ENCODE measurements at places on chromosomes 13 and 19.

GRCh38 chr13:68927387-68928026 is 1180.1 kb upstream of the ATXN8OS start:
- DNase-seq, result no peak

DNA sequence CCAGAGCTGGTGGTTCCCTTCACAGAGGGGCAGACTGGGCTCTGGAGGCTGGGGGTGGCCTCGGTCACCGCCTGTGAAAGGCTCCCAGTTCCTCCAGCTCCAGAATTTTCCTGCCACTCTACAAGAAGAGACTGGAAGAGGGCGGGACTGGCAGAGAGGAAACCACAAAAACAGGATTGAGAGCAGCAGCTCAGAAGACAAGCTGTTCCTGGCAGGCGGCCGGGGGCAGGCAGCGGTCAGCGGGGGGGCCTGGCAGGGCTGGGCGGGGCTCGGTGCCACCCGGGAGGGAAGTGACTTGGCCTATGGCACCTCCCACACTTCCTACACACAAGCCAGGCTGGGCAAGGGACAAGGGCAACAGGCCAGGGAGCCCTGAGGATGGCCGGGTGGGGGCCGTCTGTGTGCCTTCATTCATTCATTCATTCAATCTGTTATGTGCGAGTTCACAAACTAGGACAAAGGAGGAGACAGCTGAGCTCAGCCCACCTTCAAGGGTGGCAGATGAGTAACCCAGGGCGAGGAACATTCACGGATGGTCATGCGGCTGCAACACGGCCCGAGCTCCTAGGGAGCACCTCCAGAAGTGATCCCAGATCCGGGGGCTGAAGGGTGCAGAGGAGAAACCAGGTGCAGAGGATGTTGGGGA is 16.9 kb upstream of the BTBD2 start:
- DNase-seq, result peak; percentile 81

- no peak for DNase-seq
These were observed 6.5 kb upstream of the CTXN1 start for GRCh38 chr19:7932276-7932929.

- DNase-seq, result no peak
These were observed 726 bp upstream of the PEPD start for GRCh38 chr19:33522371-33522662.

GRCh38 chr19:15584095-15584494 is 30.9 kb upstream of the CYP4F8 start:
- DNase-seq, result no peak

DNA sequence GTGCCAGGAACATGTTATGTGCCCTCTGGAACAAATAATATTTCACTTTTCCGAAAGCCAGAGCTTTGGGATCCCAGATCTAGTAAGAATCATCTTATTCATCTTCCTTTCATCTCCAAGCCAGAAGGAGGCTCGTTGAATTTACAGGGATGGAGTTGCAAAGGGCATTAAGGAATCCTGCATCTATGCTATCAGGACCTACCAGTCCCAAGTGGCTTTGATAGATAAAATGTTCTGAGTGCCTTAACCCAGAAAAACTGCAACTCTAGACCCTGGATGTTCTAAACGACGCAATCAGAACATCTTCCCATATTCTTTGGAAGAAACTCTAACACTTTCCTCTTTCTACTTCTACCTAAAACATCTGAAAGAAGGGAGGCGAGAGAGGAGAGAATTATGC is 9.2 kb upstream of the EDDM13 start:
- DNase-seq, result no peak

DNA sequence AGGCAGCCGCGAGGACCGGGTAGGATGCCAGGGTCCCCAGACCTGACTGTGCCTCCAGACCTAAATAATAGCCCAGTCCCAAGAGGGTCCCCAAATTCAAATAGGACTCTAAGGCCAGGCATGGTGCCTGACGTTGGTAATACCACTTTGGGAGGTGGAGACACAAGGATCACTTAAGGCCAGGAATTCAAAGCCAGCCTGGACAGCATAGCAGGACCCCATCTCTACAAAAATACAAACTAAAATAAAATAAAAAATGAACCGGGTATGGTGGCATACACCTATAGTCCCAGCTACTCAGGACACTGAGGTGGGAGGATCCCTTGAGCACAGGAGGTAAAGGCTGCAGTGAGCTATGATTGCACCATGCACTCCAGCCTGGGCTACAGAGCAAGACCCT is 5.4 kb upstream of the APLP1 start:
- no peak for DNase-seq

GRCh38 chr19:7926727-7927604 is 1.0 kb upstream of the CTXN1 start:
- DNase-seq, result no peak

- DNase-seq, result no peak
These were observed 57.9 kb downstream of the THSD1 start for GRCh38 chr13:52348071-52348470.

- DNase-seq, result no peak
These were observed 4.3 kb downstream of the RNF113B start for GRCh38 chr13:98172590-98173422.

DNA sequence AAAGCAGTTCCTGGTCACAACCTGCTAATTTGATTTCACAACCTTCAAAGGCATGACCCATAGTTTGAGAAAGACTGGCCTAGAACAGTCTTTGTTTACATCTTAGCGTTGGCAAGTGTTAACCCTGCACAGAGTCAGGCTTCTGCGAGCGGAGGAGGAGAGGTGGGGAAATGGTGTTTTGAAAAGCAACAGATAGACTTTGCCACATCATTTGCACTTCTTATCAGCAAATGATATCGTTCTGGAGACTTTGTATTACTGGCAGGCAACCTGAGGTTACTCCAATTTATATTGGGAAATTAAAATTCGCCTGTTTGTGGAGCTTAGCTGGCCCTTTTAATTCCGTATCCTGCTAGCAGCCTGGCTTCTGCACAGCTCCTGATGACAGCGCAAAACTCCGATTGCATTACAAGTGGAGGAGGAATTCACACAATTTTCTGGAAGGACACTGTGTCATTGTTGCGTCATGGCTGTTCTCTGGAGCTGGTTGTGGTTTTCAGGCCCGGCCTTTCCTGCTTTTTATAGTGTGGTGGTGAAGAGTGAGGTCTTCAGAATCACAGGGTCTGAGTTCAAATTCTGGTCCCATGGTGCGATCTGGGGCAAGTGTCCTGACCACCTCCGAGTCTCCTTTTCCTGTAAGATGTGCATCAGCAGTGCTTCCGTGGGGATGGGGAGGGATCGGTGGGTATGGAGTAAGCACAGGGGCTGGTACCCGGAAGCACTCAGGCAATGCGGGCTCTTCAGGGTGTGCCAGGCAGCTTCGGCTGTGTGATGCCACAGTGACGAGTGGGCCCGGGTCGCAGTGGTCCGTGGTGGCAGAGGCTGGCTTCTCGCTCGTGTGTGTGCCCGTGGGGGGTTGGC is 49.1 kb upstream of the EHD2 start:
- no peak for DNase-seq

DNA sequence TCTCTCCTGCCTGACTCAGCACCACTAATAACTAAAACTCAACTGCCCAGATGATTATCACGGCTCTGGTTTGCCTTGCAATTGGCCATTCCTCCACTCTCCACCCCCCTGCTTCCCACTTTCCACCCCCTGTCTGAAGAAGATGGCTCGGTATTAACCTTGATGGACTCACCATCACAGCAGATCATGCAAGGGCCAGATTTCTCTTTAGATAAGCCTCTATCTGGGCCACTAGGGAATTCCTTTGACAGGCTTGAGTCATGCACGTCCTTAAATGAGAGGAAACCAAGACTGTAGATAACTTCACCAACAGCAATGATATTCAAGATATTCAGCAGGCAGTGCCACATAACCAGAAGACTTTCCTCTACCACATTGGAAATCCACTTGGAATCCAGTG is 131.1 kb upstream of the NBEA start:
- DNase-seq, result no peak

DNA sequence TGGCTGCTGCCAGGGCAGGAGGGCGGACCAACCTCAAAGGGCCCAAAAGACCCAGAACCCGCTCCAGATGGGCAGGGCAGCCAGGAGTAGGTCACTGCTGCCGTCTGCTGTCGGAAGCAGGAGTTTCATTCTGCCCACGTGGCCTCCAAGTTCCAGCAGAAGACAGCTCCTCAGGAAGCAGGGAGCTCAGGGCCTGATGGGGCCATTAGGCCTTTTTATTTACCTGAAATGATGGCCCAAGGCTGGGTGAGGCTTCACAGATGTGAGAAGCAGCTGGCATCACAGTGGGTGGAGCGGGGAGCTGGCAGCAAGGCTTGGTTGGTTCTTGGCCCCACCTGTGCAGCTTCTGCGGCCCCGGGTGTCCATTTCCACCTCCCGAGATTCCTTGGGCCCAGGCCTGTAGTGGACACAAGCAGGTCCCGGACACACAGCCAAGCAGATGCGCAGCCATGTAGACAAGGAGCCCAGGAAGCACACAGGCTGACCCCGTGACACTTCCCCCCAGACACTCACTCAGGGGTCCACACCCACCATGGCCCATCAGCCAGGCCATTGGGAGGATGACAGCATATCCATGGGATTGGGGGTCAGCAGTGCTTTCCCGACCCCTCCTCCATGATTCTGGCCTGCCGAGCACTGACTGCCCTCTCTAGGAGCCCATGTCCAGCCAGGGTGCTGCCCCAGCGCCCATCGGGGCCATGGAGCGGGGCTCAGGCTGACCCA is 26.4 kb downstream of the C13orf46 start:
- DNase-seq, result no peak

GRCh38 chr19:42554046-42554575 is 25.8 kb upstream of the CEACAM1 start:
- no peak for DNase-seq

GRCh38 chr13:71522941-71523526 is 344.0 kb downstream of the DACH1 start:
- DNase-seq, result no peak

GRCh38 chr19:27738569-27739193 is 1474.3 kb downstream of the UQCRFS1 start:
- DNase-seq, result no peak

GRCh38 chr19:51807111-51807701 is 12.2 kb downstream of the FPR3 start:
- no peak for DNase-seq

DNA sequence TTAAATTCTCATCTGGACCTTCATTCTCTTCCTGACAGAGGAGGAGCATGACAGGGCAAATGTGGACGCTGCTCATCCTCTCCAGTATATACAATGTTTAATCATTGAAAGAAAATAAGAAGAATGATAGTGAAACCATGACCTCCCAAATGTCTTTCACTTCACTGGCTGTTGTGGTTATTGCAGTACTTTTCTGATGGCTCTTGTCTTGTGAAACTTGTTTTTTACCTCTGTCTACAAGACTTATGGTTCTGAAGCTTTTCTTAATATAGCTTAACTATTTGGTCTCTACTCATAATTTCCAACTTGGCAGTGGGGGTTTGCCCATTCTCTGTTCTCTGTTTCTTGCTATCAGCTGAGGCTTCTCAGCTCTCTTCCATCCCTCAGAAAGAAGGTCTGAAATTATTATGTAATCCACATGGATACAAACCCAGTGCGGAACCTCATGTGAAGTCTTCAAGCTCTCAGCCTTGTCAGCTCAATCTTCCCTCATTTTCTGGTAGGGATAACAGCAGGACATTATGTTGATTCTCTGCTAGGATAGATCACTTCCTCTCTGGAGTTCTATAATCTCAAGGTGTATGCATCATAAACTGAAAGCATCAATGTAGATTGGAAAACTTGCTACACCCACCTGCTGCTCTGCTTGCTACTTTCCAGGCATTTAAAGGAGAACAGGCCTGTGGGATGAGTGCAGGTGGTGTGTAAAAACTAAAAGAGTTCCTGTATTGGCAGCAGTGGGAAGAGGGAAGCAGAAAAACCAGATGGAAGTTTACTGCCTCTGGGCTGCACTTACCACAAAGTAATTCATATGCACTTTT is 250.3 kb upstream of the HTR2A start:
- no peak for DNase-seq

DNA sequence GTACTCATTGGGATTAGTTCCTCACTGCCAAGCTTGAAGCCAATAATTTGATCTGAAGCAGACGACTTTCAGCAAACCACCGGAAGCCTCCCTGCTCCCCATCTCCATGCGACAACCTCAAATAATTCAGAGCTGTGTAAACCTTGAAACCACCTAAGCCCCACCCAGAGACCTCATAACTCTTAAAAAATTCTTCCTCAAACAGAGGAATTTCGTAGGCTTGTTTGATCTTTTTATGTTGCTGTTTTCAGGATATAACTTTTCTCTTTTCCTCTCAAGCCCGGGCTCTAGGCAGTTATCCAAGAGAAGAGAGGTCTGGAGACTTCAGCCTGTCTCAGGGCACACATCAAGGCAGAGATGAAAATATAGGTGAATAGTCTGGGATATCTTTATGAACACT is 311.6 kb downstream of the KCNRG start:
- no peak for DNase-seq

DNA sequence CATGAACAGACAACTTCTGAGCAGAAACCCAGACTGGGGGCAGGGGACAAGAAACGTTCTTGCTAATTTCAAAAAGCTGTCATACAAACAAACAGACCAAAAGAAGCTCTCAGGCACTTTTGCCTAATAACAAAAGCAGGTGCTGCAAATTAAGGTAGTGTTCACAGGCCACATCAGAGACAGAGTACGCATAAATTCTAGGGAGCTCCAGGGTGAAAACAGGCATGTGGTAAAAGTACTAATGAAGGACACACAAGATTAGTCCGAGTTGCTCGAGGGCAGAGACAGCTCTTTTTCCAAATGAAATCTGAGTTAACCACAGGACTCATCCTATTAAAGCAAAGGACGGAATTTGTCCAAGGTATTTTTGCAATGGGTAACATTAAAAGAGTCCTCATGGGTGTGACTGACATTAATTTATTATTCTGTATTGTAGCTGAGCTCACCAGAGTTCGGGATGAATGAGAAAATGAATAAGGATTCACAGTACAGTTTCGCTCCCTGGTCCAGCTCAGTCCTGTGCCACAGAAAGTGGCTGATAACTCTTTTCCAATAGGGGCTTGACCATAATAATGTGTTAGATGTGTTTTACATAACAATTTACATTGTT is 197.3 kb downstream of the LHFPL6 start:
- no peak for DNase-seq

Data from GDM1 (cell line).